Esophagus muscularis mucosa (tissue), 4 donors: ENCODE measurements at places on chromosomes 4 and X. TPM values are rescaled to one million over a fixed set of nuclear protein-coding genes. Genes with fewer than 3 reads are reported as not detected.

DNA sequence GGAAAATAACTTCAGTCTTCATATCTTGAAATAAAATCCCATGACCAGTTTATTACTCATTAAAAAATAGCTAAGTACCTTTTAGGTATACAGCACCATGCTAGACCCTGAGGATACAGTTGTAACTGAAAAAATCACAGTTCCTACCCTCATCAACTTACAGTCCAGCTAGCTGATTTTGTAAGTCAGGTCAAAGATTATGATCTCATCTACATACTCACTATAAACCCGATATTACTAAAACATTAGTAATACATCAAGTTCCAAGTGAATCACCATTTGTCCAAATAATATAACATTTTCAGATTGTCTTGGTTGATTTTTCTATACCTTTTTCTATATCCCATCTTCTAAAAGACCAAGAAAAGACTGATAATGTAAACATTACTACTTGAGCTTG, 333.9 kb downstream of the INPP4B start:
- no peak overlapping the region for H3K27ac ChIP-seq
- no peaks in the 10 kb centered on the region for H3K36me3 ChIP-seq
- no peaks in the 10 kb centered on the region for H3K27me3 ChIP-seq
- no peaks in the 10 kb centered on the region for H3K4me1 ChIP-seq
- no peak for DNase-seq

IL2 gene
- not detected for total RNA-seq

PAGE4 gene
- 2.1 TPM for total RNA-seq

- peaks cover 28% of the 10 kb centered on the region for H3K36me3 ChIP-seq
- no peak for DNase-seq
- H3K4me1 ChIP-seq: no peaks in the 10 kb centered on the region
- no peaks in the 10 kb centered on the region for H3K27me3 ChIP-seq
- no peak overlapping the region for H3K27ac ChIP-seq
- no peak overlapping the region for H3K4me3 ChIP-seq
Observed at GRCh38 chr4:6876440-6876839, 33.2 kb upstream of the TBC1D14 start.

GRCh38 chr4:158624889-158625478, 46.7 kb downstream of the C4orf46 start:
- H3K4me1 ChIP-seq: no peaks in the 10 kb centered on the region
- no peaks in the 10 kb centered on the region for H3K36me3 ChIP-seq
- H3K27me3 ChIP-seq: no peaks in the 10 kb centered on the region
- no peak overlapping the region for H3K4me3 ChIP-seq
- no peak for DNase-seq

TLR2 gene
- 39.8 TPM for total RNA-seq

HOPX gene
- total RNA-seq: 11.9 TPM
